ENCODE measurements at places on chromosomes 1 and 21.

GRCh38 chr1:17915511-17916197 lies 160.5 kb downstream of the ACTL8 start:
- no peak for DNase-seq

DNA sequence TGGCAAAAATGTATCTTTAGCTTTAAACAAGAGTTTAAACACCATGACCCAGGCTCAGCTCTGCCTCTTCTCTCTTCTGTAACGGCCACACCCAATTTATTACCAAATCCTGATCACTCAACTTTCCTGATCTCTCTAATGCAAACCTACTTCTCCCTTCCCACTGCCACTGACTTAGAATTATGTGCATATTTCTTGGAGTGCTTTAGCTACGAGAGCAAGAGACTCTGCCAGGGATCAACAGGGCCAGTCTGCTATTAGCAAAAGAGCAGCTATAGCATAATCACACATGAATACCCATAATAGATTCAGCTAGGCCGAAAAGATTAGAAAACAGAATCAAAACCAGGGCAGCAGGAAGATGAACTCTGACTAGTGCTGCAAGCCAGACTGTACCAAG lies 215.5 kb downstream of the MRPL39 start:
- DNase-seq, result no peak

DNA sequence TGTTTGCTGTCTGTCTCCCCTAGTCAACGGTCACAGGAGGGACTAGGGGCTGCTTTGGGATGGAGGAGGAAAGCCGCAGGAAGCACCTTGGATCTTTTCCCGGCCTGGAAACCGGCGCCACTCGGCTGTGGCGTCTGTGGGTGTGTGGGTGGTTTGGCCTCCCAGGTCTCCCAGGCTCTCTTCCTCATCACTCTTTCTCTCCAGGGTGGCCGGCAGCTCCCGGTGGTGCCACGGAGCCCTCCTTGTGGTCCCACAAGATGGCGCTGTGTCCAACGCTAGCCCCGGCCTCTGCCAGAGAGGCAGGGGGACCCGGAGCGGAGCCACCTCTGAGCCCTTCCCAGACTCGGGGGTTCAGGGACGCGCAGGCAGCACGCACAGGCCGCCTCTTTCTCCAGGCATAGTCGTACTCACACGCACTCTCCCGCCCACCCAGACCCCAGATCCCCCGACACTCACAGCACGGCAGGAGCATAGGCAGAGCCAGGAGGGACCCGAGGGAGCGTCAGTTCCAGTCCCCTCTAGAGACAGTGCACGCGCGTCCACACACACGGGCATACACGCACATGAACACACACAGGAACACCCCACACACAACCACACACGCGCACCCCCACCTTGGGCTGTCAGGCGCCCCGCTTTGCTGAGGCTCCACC lies 31.2 kb downstream of the CDCP2 start:
- peak; percentile 86 for DNase-seq

- DNase-seq, result peak; percentile 19
These were observed 19.9 kb downstream of the TLR5 start for GRCh38 chr1:223123011-223123610.

DNA sequence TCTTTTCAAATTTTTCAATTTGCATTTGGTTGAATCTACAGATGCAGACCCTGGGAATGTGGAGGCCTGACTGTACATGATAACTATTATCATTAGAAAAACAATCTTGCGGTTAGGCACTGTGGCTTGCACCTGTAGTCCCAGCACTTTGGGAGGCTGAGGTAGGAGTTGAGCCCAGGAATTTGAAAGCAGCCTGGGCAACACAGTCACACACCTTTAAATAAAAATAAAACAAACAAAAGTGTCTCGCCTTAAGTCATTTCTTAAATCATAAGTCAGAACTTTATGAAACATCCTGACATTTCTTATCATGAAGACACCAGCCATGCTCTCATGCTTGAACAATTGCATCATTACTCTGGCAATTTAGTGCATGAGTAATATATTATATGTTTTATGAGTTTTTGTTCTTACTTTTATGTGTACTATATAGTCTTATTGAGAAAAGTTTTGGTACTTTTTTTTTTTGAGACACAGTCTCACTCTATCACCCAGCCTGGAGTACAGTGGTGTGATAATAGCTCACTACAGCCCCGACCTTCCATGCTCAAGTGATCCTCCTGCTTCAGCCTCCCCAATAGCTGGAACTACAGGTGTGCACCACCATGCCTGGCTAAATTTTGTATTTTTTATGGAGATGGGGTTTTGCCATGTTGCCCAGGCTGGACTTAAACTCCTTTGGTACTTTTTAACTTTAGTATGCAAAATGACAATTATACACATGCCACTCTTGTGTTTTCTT lies 7.8 kb downstream of the TBX19 start:
- peak; percentile 22 for DNase-seq

DNA sequence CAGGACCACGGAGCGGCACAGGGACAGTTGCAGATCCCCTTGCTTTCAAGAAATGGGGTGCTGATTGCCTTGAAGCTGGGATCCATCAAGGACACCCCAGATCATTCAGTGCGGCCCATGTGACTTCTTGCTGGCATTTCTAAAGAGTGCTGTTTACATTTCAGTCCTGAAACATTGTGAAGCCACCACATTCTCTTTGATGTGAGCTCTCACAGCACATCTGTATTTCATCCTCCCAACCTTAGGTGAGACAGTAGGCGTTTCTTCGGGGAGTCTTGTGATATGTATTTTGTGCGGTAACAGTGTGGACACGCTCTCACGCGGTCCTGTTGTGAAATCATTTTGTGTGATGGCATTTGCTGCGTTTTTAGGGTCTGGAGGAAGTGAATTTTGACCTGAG lies 57.2 kb downstream of the CACHD1 start:
- DNase-seq, result no peak

DNA sequence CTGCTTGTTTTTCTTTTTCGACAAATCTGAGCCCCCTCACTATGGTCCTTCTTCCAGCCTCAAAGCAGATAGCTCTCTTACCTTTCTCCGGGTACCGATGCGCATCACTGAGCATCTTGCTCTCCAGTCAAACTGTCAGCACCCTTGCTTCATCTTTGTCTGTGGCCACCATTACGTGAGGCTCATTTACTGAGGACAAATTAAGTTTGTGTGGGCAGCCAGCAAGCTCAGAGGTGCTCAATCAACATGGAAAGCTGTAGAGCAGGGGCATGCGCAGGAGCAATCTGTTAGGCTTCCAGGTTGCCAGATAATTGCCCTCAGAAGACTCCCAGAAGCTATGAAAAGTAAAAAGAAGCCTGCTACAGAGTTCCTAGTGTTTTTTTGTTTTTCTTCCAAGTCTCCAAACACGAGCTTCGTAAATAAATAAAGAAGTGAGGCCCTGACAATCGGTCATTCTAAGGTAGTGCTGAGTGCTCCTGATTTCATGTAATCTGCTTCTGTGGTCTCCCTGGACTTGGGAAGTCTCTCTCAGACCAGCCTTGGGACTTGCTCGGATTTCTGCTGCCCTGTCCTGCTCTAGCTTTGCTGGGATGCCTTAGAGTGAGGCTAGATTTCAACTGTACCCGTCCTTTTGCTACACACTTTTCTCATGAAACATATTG lies 1.8 kb downstream of the C1orf53 start:
- DNase-seq, result no peak

- peak; percentile 88 for DNase-seq
These were observed 10.4 kb downstream of the JUN start for GRCh38 chr1:58773406-58773840.

Measured in fibroblast of skin of scalp (primary cell).